NCI-H2081 (cell line): ENCODE measurements at places on chromosomes 3 and 15.

DNA sequence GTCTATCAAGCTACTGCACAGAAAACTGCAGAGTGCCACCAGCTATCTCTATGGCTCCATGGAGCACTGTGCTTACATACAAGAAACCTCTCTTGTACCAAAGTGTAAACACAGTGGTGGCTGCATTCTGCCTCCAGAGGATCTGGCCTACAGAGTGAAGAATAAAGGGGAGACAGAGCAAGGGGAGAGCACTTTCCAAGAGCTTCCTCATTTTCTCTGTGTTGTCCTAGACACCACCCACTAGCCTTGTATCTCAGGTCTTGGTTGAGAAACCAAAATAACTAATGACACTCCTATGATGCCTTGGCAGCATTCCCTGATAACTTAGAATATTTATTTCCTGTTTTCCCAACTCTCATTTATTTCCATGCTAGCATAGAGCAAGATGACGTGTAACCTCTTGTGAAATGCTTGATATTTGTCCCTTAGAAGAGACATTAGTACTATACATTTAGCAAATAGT lies 56.9 kb upstream of the PHLDB2 start:
- no peak for DNase-seq

- DNase-seq, result no peak
Measured at GRCh38 chr3:57164217-57164656, 916 bp downstream of the IL17RD start.

DNA sequence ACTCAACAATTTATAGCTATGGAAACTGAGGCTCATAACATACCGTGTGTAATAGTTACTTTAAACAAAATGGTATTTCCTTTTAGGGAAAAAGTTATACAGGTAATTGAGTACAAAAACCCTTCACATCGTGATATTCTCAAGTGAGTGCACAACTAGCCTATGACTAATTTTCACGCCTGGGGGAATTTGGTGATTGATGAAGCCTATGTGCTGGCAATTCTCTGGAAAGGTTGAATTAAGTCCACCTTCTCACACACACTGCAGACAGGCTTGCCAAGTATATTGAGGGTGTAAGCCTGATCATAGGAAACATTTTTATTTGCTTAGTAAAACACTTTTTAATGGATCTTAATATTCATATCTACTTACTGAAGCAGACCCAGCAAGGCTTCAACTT lies 41.3 kb upstream of the ROBO2 start:
- DNase-seq, result no peak

DNA sequence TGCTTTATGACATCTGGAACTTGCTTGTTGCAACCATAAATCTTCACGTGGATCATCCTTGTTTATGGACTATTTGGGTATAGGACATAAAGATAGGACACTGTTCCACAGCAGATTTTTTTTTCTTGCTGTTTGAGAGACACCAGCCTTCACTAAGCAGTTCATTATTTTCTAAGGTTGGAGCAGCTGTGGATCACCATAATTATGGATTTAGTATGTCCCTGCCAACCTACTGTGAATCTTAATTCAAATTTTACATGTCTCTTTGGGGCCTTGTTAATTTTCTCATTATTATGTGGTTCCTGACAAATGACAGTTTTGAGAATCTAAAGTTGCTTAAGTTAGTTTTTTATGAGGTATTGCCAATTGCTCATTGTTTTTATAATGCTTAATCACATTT lies 161.2 kb downstream of the B3GALNT1 start:
- no peak for DNase-seq

DNA sequence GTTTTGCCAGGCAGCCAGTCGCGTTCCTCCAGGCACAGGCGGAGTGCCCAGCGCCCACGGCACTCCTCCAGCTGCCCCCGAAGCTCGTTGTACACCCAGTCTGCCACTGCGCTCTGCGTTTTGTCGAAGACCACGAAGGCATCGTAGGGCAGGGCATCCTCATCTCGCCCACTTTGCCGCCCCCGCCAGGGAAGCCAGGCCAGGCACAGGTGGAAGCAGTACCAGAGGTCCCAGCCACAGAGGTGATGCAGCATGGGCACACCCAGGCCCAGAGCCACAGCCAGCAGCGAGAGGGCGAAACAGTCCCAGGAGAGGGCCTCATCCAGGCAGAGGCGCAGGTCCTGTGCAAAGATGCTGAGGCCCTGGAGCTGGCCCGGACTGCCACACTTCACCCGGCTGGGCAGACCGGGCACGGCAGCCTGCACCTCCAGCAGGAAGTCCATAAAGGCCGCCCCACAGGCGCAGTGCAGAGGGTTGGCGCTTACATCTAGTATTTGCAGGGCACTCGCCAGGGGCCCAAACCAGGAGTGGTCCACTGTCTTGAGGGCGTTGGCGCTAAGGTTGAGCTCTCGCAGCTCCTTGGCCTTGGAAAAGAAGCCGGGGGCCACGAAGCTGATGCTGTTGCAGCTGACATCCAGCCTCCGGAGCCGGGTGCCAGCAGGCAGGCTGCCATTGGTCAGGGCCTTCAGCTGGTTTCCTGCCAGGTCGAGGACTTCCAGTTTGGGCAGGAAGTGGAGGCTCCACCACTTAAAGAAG lies 3.7 kb downstream of the TLR9 start:
- DNase-seq, result no peak

GRCh38 chr15:56208185-56208584 lies 35.5 kb downstream of the RFX7 start:
- DNase-seq, result no peak

DNA sequence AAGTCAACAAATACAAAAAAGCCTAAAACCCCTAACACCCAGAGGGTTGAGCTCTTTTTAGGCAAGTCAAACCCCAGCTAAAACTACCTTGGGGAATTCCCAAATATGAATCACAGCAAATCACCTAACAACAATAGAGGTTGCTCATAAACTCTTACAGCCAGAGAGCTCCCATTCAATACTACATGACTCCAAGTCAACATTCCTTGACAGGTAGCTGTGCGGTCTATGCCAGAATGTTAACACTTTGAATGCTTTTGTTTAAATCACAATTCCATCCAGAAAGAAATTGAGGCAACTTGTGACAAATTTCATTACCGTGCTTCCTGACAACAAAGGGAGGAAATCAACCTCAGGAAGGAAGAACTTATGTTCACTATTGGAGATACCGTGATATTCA lies 7.5 kb upstream of the UACA start:
- no peak for DNase-seq

- DNase-seq, result no peak
Measured at GRCh38 chr15:85761635-85762034, 33.1 kb downstream of the KLHL25 start.

- no peak for DNase-seq
Measured at GRCh38 chr3:57559526-57559925, 3.5 kb downstream of the PDE12 start.

DNA sequence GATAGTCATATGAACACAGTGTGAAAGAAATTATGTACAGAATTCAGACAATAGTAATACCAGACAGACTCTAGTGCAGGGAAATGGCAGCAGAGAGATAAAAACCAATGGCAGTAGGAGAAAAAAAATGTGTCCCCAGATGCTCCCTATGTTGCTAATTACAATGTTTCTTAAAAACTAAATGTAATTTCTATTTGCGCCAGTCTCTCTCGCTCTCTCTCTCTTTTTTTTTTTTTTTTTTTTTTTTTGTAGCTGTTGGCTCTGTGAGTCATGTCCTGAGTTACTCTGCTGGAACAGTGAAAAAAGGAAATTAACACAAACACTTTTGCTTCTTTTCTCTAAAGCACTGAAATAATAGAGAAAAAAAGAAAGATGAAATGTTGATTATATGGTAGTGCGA lies 871.9 kb downstream of the GBE1 start:
- no peak for DNase-seq

- DNase-seq, result no peak
Measured at GRCh38 chr15:101501703-101502373, 12.3 kb upstream of the PCSK6 start.

- DNase-seq, result no peak
Measured at GRCh38 chr15:97967881-97968280, 7.4 kb downstream of the ARRDC4 start.

DNA sequence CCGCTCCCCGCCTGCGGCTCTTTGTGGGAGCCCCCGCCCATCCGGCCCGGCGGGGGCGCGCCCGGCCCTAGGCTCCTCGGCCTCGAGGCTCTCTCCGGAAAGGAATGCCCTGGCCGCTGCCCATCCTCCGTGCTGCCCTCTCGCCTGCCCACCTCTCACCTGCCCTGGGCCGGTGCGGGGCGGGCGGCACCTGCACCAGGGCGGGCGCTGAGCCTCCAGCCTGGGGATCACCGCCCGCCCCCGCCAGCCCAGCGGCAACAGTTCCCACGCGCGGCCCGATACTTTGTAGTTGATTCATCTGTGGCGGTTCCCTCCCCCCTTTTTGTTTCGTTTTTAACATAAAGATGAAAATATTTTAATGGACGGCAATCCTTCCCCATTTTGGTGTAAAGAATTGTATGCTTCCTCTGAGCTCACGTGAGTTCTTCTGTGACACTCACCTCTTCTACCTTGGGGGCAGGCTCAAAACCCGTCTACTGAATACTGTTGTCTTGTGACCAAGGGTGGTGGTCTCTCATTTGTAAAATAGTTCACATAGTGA lies 1.9 kb downstream of the KLF13 start:
- DNase-seq, result no peak

DNA sequence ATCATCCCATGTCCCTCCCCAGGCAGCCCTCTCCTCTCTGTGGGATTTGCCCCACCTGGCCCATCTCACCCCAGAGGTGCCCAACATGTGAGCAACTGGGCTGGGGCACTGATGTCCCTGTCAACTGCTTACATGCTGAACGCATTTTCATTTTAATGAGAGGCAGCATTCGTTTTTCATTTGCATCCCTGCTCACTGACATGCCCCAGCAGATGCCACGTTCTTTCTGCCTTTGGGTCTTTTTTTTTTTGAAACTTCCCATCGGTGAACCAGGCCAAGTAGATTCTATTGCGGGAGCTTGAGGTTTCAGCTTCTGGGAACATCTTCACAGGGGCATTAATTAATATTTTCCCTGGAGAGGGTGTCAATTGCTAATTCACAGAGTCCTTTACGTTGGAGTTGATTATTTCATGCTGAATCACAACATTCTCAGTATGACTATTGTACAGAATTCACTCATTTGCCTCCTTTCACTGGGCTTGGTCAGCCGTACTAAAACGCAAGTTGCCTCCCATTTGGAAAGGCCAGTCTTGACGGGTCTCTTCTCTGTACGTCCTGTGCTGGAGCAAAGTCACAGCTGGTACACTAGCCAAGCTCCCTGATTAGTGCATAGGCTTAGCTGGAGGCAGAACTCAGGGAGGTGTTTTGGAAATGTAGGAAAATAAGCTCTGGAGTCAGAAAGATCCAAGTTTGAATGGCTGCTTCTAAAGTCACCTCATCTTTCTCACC lies 69.8 kb downstream of the CHRNA7 start:
- no peak for DNase-seq

DNA sequence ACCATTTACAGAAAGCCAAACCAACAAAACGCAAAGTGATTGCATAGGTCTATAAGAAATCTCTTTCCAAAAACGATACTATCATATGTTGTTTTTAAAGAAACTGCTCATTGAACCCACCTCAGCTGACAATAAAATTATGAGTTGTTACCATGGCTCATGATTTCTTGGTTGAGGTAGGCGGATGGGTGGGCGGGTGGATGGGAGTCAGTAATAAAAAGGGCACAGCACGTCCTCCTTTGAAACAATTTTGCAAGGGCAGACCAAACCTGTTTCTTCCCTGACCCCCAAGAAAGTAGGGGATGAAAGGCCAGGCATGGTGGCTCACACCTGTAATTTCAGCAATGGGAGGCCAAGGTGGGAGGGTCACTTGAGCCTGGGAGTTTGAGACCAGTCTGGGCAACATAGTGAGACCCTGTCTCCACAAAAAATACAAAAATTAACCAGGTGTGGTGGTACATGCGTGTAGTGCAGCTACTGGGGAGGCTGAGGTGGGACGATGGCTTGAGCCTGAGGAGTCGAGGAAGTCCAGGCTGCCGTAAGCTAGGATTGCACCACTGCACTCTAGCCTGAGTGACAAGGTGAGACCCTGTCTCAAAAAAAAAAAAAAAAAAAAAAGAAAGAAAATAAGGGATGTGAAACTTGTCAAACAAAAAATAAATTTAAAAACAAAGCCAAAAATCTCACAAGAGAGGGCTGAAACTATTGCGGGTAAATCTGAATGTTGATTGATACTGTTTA lies 2.1 kb downstream of the ABHD10 start:
- DNase-seq, result no peak

DNA sequence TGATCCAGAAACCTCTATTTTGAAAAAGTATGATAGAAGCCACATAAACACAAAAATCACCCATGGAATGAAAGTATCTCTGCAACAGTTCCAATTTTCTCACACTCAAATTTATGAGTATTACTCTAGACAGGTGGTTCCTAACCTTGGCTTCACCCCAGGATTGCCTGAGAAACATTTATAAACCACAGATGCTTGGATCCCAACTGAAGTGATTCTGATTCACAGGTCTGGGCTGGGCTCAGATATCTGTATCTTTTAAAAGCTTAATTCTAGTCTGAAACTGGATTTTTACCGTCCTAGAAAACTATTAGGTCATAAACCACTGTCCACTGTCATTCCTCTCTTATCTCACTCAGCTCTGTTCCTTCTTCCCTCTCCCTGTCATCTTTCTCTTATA lies 7.4 kb upstream of the SST start:
- DNase-seq, result no peak

- no peak for DNase-seq
Measured at GRCh38 chr3:60114191-60114590, 1064.4 kb upstream of the CFAP20DC start.

GRCh38 chr3:47347217-47347801 lies 33.5 kb upstream of the PTPN23 start:
- DNase-seq, result no peak

DNA sequence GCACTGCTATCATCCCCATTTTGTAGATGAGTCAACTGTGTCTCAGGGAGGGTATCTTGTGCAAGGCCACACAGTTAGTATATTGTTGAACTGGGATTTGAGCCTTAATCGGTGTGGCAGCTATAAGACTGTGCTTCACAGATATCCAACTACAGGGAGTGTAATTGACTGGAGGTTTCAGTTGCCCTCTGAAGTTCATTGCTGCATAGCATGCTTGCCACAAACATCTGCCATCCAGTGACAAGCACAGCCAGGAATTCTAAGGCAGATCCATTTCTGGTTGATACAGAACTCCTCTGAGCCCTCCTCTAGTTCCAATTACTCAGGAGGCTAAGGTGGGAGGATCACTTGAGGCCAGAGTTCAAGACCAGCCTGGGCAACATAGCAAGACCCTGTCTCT lies 16.4 kb downstream of the FSD2 start:
- DNase-seq, result no peak

GRCh38 chr15:38374556-38374955 lies 79.4 kb upstream of the FAM98B start:
- DNase-seq, result no peak

DNA sequence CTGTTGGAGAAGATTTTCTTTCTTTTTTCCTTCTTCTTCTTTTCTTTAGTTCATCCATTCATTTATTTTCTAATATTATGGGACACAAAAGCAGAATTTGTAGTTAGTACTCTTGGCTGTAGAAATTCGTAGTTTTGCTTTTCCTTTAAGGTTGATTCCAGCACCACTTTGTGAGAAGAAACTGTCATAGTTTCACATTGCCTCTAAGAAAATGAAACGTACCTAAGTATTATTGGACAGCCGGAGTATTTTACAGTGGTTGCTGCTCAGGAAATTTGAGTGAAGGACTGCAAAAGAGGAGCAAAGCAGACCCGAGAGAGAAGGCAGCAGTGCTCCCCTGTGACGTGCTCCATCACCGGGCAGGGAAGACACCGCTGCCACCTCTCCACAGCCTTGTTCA lies 48.1 kb downstream of the PLCL2 start:
- no peak for DNase-seq

- DNase-seq, result no peak
Measured at GRCh38 chr3:107106316-107106715, 270.9 kb upstream of the CCDC54 start.

GRCh38 chr3:146160321-146160963 lies 542 bp downstream of the PLOD2 start:
- peak; percentile 92 for DNase-seq
